Daoy (cell line): ENCODE measurements at places on chromosomes 7 and 10. TPM values are rescaled to one million over a fixed set of nuclear protein-coding genes. Genes with fewer than 3 reads are reported as not detected.

DNA sequence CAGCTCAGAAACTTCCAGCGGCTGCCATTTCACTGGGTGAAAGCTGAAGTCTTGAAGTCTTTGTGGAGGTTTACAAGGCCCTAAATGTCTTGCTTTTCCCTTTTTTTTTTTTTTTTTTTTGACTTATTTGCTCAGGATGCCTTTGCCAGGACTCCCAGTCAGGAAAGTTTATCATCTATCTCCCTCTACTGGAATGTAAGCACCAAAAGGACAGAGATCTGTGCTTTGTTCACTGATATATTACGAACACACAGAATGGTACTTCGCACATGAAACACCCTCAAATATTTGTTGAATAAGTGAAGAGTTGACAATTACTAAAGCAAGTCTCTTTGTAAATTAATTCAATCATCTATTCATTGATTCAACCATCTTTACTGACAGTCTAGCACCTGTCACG, 23.2 kb downstream of the ABCB4 start:
- no peak for DNase-seq

DNA sequence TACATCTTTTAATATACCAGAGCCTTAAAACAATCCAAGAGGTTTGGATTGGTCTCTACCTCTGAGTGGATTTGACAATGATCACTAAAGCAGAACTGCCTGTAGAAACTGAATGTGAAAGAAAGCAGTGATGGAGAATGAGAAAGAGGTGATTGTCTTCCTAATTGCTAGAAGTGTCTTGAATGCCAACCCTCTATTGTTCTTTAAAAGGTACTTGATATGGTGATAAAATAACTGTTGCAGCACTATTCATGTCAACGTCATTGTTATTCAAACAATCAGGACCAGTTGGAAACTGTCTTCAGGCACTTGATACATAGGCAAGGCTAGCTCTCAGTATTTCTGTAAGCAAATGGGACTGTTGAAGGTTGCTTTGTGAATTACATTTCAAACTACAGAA, 47.9 kb upstream of the ITPRID1 start:
- no peak for DNase-seq

DNA sequence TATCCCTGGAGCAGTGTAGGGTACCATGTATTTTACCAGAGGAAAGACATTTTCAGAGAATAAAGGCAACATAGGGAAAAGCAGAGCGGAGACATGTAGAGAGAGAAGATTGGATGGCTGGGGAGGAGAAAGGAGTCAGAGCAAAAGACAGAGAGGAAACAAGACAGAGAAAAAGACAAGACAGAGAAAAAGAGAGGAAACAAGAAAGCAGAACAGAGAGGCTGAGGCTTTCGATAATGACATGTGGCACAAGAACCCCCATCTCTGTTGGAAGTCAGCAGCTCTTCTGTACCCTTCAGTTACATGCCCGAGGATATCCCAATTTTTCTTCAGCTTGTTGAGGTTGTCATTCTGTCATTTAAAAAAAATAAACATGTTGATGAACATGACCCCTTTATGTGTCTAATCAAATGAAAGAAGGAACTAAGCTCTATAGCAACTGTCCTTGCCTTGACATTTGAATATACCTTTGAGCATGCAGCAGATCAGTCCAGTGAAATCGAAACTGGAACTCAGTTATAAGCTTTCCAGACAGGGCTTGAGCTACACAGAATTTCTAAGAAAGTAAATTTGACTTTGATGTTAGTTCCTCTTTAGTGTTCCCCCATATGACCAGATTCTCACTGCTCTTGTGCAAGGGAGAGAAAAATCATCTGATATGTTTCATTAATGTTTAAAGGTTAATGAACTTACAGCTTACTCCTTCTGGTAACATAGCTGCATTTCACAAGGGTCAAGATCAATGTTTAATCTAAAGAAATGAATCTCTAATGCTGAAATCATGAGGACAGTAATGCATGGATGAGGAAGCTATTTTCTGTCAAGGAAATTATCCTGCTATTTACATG, 75.1 kb upstream of the SP4 start:
- DNase-seq = no peak

- no peak for DNase-seq
Measured at GRCh38 chr10:32972929-32973328, 14.9 kb upstream of the ITGB1 start.

GRCh38 chr7:122136639-122137245, 7.3 kb downstream of the AASS start:
- peak; percentile 46 for DNase-seq

DNA sequence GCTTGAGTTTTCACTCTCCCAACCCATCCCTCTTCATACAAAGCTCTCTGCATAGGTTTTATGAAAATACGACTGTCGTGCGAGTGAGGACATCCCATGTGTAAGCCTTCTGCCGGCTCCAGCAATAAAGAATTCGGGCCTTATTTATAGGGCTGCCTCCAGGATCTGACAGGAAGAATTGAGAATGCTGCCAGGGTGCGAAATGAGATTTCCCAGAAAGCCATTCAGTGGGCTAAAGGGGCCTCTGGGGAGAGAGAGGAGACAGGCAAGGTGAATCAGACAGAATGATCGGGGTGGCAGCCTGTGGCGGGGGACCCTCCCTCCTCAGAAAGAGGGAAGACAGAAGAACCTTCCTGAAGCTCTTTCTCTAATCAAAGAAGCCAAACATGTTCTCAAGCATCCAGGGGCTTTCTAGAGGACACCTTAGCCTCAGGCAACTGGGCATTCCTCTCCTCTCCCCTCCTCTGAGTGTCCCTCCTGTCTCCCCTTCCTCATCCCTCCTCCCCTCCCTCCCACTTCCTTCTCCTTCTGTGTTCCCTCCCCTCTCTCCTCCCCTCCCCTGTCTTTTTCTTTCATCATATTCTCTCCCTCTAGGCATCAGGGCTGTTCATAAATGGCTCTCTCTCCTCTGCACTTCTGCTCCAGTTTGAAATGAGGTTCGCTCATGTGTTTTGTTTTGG, 410.9 kb downstream of the TYW1 start:
- no peak for DNase-seq

- no peak for DNase-seq
Measured at GRCh38 chr10:104678658-104679057, 37.6 kb downstream of the SORCS3 start.

DNA sequence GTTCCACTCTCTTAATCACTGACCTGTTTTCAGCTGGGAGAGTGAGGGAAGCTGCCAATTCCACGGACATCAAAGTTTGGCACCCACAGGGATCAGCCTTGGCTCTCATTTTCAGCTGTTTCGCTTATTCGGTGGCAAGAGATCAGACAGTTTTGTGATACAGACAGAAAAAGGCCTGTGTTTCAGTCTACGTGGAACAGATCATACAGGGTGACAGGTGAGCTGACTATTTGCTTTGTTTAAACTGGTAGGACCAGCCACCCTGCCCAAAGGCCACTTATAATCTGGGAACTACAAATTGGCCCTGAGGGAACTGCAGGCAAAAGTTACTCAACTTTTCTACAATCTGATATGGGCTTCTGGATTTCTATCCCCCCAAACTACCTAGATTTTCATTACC, 128.6 kb downstream of the ZNF467 start:
- DNase-seq = no peak

DNA sequence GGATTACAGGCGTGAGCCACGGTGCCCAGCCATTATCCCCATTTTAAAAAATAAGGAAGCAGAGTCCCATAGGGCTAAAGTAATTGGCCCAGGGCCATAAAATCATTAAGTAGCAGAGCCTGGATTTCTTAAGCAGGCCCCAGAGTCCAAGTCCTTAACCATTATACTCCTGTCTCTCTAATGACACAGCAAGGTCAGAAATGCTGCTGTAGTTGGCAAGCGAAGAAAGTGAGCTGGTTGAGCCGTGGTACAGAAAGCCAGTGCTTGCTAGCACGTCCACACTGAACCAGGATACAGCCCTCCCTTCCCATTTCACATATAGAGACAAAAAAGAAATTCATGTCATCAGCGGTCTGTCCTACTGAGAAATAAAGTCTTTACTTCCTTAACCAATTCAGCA, 562.7 kb downstream of the GALNT17 start:
- no peak for DNase-seq

DNA sequence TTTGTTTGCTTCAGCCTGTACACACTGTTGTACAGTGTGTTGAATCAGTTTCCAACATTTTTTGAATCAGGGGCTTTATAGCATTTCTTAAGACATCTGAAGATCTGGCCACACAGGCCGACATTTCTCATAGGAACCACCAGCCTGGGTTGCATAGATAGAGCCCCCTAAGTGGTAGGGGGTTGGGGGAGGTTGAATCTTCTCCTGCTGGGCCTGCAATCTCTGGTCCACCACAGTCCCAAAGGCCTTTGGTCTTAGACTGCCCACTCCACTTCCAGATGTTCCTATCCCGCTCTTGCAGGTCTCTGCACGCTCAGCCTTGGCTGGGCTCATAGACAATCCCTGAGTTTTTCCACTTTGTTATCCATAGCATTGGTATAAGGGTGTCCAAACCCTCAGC, 75.4 kb upstream of the HABP2 start:
- no peak for DNase-seq

DNA sequence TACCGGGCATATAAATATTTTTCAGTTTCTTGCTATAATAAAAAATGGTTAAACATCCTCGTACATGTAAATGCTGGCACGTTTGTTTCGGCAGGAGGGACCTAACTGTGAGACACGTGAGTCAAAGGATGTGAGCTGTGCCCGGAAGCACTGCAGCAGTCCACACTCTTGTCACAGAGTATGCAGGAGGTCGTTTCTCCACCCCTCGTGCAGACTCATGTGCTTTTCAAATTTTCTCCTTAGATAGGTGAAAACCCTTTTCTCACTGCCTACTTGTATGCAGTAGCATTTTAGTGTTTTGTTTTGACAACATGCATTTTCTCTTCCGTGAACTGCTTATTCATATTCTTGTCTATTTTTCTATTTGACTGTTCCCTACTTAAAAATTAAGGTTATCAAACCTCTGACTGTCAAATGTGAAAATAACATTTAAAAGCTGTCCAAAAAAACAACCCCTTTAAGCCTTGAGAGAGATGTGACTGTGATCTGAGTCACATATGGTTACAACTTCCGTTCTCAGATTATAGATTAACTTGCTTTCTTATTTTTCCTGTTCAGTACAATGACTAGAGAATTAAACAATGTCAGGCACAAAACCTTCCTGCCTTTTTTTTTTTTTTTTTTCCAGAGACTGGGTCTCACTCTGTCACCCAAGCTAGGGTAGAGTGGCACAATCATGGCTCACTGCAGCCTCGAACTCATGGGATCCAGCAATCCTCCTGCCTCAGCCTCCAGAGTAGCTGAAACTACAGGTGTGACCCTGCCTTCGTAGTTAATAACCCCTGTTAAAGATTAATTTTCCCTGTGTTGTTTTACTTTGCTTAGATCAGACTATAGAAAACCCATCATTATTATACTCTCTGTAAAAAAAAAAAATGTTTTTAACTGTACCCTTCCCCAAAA, 45.1 kb downstream of the DPY19L1 start:
- DNase-seq = peak; percentile 93

GRCh38 chr7:75040512-75040911, 33.1 kb downstream of the RCC1L start:
- DNase-seq = no peak

DNA sequence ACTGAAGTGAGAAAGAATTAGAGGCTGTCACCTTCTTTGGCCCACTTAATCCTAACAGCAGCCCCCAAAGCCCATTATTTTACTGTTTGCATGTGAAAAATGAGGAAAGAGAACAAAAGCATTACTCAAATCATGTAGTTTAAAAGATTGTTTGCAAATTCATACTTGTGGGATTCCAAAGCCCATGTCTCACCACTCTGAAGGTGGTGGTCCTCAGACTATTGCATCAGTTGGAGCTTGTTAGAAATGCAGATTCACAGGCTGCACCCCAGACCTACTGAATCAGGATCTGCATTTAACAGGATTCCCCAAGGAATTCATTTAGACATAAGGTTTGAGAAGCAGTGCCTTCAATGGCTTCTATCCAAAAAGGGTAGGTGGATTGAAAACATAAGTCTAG, 93.7 kb upstream of the PDE1C start:
- no peak for DNase-seq

GRCh38 chr7:70082099-70082611, 483.9 kb downstream of the AUTS2 start:
- DNase-seq = no peak

- DNase-seq = peak; percentile 41
Measured at GRCh38 chr10:111113961-111114757, 37.3 kb downstream of the ADRA2A start.

GRCh38 chr10:14717552-14717951, 57.1 kb downstream of the FAM107B start:
- DNase-seq = no peak

- DNase-seq = no peak
Measured at GRCh38 chr7:24403557-24403956, 119.6 kb downstream of the NPY start.

DNA sequence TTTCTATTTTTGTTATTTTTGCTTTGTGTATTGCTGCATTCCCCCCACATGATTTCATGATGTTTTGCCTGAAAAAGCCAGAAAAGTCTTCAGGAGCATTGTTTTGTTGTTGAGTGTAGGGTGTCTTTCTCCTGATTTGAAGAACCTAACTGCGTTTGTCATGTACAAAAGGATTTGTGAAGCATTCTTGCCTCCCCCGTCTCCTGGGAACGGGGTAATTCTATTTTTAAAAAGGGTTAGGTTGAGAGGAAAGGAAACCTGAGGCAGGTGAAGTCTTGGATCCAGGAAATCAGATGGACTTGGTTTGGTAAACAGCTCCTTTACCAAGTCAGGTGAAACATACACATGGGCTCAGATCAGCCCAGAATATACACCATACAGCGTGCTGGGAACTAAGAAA, 26.0 kb upstream of the BTBD16 start:
- no peak for DNase-seq

DNA sequence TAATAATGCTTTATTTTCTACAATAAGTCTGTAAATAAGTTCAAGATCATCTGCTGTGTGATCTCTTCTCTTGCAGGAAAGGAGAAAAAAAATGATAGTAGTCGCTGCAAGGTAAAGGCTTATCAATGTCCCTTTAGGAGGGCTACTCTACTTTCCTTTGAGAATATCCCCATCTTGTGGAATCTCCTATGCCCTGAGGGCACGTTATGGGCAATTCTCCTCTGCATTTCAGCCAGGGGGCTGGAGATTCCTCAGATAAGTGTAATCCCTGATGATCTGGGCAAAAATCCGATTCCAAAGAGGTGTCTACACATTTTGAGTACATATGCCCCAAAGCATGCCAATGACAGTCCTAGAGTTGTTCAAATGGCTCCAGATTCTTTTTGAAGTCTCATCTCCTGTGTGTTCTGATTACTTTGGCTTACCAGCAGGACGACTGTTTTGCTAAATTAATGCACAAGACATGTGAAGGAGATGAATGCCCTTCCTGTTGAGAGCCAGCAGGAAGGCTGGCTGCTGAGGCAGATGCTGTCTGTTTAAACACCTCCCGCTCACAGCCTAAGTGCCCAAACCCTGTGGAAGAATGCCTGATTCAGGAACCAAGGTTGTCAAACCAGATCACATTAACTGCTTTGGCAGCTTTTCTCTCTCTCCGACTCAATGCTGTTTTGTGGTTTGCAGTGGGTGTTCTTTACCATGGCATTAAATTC, 171.2 kb upstream of the COL1A2 start:
- peak; percentile 65 for DNase-seq

- peak; percentile 99 for DNase-seq
Measured at GRCh38 chr7:99142727-99143520, 984 bp downstream of the SMURF1 start.

- no peak for DNase-seq
Measured at GRCh38 chr10:106043863-106044262, 1120.6 kb downstream of the SORCS1 start.

Gene ZPBP
- total RNA-seq = not detected in 2 replicates

Gene ACSL5
- 16.1 and 18.3 TPM in 2 replicates for total RNA-seq

Gene SEMA3C
- total RNA-seq = 63.5 and 123 TPM in 2 replicates

Gene SFRP4
- total RNA-seq = 0.77 and 1.4 TPM in 2 replicates

Gene DRGX
- not detected in 2 replicates for total RNA-seq

Gene TLL2
- total RNA-seq = 0.15 and 0.29 TPM in 2 replicates

Gene FFAR4
- total RNA-seq = not detected in 2 replicates

Gene CALHM3
- total RNA-seq = 0.29 TPM in 1 of 2 replicates, not detected in the other

Gene KIAA1549
- 1.8 and 2.0 TPM in 2 replicates for total RNA-seq
